ENCODE measurements at places on chromosomes 5 and 9.

DNA sequence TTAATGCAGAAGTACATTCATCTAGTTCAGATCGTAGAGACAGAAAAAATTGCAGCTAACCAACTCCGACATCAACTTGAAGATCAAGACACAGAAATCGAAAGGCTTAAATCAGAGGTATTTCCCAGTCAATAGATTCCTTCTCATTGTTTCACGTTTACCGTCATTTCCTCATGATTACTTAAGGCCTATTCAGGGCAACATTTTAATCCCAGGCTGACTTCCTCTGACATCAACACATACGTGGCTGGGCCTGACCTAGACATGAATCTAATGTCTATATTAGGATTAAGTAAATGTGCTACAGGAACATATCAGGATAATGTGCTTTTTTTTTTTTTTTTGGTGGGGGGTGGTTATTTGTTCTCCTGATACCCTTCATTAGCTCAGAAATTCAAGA lies 107.9 kb downstream of the RASGRF2 start:
- no peak for DNase-seq

- no peak for DNase-seq
Measured at GRCh38 chr9:70412832-70413463, 1.5 kb downstream of the KLF9 start.

GRCh38 chr5:138282920-138283742 lies 8.7 kb upstream of the GFRA3 start:
- DNase-seq, result peak; percentile 18

GRCh38 chr9:121283856-121284732 lies 16.1 kb downstream of the GSN start:
- no peak for DNase-seq

- no peak for DNase-seq
Measured at GRCh38 chr5:73339051-73339575, 109.5 kb downstream of the FOXD1 start.

GRCh38 chr5:91487420-91487819 lies 104.3 kb upstream of the ARRDC3 start:
- no peak for DNase-seq

DNA sequence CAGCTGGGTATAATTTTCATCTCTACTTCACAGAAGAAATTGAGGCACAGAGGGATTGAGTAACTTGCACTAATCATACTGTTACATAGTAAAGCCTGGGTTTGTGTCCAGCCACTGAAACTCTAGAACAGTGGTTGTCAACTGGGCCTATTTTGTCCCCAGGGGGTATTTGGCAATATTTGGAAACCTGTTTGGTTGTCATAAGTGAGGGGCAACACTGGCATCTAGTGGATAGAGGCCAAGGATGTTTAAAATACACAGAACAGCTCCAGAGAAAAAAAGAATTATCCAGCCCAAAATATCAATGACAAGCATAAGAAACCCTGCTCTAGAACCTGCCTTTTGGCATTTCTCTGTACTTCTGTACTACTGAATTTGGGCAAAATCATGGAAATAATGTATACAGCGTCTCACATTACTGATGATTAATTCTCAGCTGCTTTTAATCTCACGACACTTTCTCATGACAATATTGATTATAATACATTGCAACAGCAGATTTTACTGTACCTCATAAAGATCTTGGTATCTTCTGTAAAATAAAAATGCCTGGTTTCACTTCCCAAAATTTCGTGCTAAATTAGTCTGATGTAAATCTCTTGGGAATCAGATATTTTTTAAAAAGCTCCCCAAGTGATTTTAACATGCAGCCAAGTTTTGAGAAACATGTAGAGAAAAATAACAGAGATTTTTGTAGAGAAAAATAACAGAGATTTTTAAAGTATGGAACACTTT lies 112.7 kb downstream of the RORB start:
- DNase-seq, result no peak

- no peak for DNase-seq
Measured at GRCh38 chr5:173880306-173880985, 7.7 kb upstream of the CPEB4 start.

- DNase-seq, result no peak
Measured at GRCh38 chr9:104879555-104880309, 48.2 kb downstream of the ABCA1 start.

- DNase-seq, result no peak
Measured at GRCh38 chr5:139167063-139167462, 31.1 kb downstream of the SIL1 start.

DNA sequence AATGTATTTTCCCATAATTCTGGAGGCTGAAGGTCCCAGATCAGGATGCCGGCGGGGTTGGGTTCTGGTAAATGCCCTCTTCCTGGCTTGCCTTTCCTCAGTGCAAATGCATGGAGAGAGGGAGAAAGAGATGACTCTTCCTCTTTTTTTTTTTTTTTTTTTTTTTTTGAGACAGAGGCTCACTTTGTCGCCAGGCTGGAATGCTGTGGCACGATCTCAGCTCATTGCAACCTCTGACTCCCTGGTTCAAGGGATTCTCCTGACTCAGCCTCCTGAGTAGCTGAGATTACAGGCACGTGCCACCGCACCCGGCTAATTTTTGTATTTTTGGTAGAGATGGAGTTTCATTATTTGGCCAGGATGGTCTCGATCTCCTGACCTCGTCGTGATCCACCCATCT lies 300.0 kb upstream of the TAS2R1 start:
- no peak for DNase-seq

- no peak for DNase-seq
Measured at GRCh38 chr5:44257653-44258365, 131.4 kb downstream of the FGF10 start.

GRCh38 chr5:111673891-111674626 lies 82.9 kb downstream of the NREP start:
- no peak for DNase-seq

DNA sequence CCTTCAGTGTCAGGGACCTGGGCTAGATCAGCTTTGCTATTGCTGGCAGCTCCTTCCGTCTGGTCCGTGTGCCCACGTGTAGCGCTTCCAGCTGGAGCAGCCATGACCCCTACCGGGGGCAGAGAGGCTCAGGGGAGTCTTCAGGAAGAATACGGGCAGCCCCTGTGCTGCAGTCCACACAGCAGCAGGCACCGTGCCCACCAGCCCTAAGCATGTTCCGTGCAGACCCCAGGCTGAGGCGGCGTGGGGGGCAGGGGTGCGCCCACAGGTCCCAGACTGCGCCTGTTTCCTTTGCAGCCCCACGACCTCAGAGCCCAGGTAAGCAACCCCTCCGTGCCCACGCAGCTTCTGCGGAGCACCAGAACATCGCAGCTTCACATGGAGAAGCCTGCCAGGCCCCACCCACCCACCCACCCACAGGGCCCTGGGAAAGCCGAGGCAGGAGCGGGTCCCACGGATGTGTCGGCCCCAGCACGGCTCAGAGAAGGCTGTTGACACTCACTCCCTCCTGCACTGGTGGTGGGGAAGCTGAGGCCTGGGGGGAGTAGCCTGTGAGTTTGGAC lies 83.1 kb downstream of the KCNT1 start:
- DNase-seq, result no peak

DNA sequence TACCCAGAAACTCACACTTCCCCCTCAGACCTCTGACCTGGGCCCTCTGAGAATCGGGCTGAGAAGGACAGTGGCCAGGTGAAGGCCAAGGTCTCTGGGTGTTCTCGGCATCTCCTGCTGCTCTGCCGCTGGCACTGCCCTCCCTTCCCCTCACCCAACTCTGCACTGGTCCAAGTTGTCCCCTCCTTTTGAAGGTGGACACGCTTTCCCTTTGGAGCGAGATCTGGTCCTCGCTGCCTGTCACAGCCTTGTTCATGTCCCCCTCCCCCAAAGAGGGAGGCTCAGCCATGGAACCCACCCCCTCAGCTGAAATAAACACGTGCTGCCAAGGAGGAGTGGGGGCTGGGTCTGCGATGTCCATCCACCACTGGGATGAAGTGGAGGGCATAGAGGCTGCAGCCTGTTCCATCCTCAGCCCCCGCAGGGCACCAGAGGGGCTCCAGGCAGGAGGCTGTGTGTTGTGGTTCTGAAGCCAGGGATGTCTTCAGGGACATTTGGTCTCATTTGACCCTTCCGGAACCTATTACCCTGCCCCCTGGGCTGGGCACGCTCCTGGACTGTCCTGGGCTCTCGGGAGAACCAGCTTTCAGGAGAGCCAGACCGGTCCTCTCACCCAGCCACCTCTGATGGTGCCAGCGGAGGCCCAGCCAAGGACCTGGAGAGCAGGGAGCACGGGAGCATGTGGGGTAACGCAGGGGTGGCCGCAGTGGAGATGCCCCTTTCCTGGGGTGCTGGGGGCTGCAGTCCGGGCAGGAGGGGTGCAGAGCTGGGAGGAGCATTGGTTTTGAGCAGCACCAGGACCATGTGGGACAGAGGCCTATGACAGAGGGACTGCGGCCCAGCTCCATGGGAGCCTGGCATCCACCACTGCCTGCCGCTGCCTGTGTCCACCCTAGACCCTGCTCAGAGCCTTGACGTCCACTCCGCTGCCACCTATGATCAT lies 4.7 kb upstream of the LCN2 start:
- DNase-seq, result no peak

DNA sequence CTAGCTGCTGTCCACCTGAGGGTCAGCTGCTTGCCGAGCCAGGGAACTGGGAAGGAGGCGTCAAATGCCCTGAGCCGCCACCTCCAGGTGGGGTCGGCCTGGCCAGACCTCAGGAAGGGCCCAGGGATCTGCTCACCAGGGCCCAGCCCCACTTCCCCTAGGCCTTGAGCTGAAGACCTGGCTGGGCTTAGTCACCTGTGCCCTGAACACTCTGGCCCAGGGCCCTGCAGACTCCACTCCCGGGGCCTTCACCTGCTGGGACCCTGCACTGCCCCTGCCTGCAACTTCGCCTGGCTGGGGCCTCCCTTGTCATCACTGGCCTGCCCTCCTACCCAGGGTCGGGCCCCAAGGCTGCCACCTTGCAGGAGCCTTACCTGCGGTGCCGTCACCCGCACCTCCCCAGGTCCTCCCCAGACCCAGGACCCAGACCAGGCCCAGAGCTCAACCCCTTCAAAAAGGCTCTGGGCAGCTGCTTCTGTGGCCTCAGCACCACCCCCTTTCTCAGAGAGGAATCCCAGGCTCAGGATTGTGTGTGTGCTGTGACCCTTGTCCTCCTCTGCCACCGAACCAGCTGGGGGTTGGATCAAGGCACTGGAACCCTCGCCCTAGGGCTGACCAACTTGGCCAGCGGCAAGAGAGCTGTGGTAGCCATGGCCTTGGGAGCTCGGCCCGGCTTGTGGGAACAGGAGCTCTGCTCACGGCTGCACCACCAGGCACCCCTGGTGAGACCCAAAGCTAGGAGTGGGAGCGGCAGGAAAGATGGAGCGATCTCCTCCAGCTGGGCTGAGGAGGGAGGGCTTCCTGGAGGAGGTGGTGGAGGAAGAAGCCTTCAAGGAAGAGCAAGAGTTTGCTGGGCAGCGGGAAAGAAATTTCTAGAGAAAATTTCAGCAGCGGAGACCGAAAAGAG lies 1.2 kb upstream of the NELFB start:
- no peak for DNase-seq

GRCh38 chr5:132008163-132008473 lies 3.3 kb downstream of the ACSL6 start:
- DNase-seq, result no peak

Measured in AML-193 (cell line).